ENCODE measurements at places on chromosomes 5 and 9.

- DNase-seq: no peak
Observed at GRCh38 chr5:152529440-152529839, 124.4 kb upstream of the NMUR2 start.

- no peak for DNase-seq
Observed at GRCh38 chr9:98923451-98924123, 20.1 kb upstream of the COL15A1 start.

- DNase-seq: no peak
Observed at GRCh38 chr5:33491941-33492340, 51.2 kb downstream of the TARS1 start.

GRCh38 chr5:117177302-117177701 lies 602.7 kb upstream of the SEMA6A start:
- DNase-seq: no peak

DNA sequence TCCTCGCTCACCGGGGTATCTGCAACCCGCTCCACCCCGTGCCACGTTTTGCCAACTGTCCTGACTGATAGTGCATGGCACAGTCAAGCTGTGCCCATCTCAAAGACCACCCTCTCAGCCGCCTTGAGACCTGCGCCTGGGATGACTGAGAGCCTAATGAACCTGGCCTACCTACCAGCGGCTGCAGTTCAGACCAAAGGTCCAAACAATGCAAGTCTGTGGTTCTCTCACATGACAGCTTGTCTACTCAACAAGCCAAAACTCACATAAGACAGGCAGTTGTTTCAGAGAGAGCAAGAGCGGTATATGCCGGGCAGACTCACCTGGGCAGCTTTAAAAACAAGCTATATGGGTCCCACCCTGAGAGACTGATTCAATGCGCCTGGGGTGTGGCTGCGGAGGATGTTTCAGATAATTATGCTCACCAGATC lies 70.5 kb downstream of the EPB41L4B start:
- DNase-seq: no peak

DNA sequence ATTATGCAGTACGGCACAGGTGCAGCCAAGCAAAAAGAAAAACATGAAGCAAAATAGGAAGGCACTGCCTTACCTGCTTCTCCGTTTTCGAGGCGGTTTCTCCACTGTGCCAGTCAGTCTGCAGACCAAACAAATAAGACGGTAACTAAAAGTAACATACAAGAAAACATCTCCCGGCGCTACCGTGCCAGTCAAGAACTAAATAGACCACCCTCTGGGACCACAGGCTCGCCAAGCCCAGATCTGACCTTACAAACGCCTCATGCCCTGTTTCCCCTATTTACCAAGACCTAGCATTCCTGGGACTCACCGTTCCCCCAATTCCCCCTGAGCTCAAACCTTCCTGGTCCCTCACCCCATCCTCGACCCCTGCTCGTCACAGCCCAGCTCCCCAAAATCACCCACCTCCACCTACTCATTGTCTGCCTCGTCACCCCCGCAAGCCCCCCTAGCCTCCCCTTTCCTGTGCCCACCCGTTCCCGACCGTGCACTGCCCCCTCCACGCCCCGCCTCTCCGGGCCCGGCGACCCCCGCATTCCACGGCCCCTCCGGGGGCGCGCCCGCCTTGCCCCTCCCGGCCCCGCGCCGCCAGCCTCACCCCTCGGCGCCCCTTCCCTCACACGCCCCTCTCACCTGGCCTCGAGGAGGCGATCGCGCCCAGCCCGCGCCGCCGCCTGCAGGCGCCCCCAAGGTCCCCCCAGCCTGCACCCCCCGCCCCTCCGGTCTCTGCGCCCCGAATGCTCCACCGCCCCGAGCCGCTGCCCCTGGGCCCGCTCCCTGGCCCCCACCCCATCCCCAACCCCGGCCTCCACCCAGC lies 560 bp downstream of the SCAI start:
- no peak for DNase-seq

Measured in BE2C (cell line).